Forelimb muscle (tissue), 1 donor: ENCODE measurements at places on chromosomes 12 and 14. TPM values are rescaled to one million over a fixed set of nuclear protein-coding genes. Genes with fewer than 3 reads are reported as not detected.

DNA sequence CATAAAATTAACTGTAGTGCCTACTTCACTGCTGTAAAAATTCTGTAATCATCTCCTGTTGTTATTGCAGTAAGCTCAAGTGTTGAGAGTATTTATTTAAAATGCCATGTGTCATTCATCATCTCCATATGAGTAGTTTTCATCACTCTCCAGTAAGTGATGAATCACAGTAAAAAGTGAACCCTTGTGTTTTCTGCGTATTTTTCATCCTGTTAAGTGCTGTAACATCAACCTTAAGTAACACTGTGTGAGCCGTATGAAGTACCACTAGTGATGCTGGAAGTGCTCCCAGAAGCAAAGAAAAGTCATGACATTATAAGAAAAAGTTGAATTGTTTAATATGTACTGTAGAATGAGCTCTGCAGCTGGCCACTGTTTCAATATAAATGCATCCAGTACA is 55.4 kb downstream of the SLCO1B3 start:
- DNase-seq, result no peak

DNA sequence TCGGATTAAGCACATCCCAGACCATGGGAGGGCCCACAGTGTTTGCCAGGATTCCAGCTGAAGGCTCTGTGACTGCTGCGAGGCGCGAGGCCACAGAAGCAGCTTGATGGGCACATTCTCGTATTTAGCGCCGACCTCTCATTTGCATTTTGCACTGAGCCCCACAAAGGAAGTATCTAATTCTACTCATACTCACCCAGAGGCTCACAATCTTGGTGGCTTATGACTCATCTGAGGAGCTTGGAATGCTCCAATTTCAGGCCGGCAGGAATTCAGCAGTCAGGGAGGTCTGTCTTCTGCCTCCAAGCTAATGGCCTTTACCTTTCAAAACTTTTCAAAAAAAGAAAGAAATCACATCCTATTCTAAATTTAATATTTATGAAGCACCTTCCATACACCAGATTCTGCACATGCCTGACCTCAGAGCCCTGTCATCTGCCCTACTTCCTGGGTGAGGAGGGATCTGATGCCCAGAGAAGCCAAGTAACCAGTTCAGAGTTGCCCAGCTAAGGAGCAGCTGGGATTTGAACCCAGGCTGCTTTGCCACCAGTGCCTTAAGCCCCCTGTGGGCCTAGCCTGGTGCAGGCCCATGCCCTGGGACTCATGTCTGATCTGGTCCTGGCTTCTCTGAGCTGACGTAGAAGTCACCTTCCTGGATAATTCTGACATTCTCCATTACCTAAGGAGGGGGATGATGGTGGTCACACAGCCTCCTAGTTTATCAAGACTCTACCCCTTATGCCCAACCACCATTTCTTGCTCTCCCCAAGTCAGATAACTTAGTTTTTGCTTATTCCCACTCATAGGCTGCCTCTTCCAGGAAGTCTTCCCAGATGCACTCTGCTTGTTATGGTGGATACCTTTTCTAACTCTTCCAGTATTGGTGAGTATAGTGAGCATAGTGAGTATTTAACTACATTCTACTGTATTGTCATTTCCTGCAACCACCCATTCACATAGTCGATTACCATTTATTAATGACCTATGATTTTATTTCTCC is 198.9 kb downstream of the RBM19 start:
- DNase-seq, result no peak

- DNase-seq, result no peak
These were observed 98.0 kb downstream of the FBXL14 start for GRCh38 chr12:1496162-1496900.

- no peak for DNase-seq
These were observed 138.8 kb upstream of the PRMT8 start for GRCh38 chr12:3352230-3352629.

DNA sequence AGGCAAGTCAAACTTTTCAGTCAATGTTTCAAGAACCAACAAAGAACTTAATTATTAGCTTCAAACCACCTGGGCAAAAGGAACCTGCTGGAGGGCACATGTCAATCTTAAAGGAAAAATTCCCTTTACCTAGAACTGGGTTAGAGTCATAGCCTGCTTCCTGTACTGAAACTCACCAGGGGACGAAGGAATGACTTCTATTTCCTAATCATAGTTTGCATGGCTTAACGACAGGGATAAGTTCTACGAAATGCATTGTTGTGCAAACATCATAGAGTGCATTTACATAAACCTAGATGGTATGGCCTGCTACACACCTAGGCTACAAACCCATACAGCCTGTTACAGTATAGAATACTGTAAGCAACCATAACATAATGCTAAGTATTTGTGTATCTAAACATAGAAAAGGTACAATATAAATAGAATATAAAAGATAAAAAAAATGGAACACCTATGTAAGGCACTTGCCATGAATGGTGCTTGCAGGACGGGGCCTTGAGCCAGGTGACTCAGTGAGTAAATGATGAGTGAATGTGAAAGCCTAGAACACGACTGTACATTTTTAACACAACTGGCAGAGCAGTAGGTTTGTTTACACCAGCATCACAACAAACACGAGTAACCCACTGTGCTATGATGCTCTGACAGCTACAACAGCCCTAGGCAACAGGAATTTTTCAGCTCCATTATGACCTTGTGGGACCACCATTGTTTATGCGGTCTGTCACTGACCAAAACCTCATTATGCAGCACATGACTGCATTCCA is 234.9 kb upstream of the CAND1 start:
- DNase-seq, result no peak

DNA sequence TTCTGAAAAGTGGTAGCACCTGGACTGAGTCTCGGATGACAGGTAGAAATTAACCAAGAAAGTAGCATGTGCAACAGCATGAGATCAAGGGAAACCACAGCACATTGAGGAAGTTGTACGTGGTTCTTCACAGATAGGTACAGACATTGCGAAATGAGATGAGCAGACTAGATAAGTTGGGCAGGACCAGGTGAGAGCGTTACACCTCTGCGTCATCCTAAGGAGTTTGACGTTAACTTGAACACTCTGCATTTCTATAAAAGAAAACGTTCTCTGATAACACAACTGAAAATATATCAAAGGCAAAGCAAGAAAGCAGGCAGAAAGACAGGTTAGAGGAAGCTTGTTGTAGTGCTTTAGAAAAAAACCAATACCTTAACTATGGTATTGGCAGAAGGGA is 98.5 kb upstream of the RASSF8 start:
- no peak for DNase-seq

- no peak for DNase-seq
These were observed 36.7 kb upstream of the C14orf132 start for GRCh38 chr14:96002498-96002884.

GRCh38 chr14:104583424-104584306 is 4.1 kb downstream of the C14orf180 start:
- DNase-seq, result no peak

GRCh38 chr12:30090258-30090657 is 306.5 kb upstream of the TMTC1 start:
- DNase-seq, result no peak

DNA sequence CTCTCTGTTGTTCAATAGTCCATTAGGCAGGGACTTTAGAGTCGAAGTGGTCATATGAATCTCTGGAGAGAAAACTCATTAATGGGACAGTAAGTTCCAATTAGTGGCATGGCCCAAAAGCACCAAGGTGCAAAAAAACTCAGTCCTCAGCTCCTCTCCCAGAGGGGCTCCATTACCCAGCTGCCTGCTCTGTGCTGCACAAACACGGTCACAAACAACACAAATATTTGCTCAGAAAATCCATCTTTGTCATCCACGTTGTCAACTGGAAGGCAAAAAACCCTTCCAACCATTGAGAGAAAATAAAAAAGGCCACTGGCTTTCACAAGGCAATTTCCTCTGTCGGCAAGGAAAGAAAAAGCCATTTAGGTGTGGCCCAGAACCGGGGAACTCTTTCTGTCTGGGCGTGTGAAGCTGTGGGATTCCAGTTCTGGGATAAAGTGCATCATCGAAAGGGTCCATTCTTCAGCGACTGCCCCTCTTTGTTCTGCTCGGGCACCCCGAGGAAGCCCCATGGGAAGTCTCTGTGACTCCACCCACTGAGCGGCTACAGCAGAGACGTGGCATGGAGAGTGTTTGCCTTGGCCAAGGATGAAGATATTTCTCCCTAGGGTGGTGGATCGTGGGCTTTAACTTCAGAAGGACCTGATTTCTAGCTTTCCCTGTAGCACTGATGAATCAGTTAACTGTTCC is 137.6 kb downstream of the VRK1 start:
- no peak for DNase-seq

GRCh38 chr14:36940476-36940875 is 231.9 kb downstream of the SLC25A21 start:
- DNase-seq, result no peak

DNA sequence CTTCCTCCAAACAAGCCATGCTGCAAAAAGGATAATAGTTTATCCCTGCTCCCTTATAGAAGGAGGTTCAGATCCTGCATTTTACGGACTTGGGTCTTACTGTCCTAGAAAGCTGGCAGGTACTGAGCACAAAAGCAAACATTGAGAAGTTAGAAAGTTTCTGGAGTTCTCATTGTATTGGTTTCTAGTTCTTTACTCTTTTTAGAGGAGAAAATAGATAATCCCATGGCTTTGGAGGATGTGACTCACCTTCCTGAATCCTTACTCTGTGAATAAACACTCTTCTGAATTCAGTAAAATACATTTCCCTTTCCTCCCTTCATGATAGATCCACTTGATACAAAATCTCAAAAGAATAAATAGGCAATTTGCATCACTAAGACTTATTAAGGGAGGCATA is 188.9 kb downstream of the NPAS3 start:
- DNase-seq, result no peak

- DNase-seq, result no peak
These were observed 130.6 kb downstream of the SLC35F4 start for GRCh38 chr14:57735276-57735675.

- peak; percentile 64 for DNase-seq
These were observed 3.0 kb upstream of the PPP1CC start for GRCh38 chr12:110745542-110746284.

DNA sequence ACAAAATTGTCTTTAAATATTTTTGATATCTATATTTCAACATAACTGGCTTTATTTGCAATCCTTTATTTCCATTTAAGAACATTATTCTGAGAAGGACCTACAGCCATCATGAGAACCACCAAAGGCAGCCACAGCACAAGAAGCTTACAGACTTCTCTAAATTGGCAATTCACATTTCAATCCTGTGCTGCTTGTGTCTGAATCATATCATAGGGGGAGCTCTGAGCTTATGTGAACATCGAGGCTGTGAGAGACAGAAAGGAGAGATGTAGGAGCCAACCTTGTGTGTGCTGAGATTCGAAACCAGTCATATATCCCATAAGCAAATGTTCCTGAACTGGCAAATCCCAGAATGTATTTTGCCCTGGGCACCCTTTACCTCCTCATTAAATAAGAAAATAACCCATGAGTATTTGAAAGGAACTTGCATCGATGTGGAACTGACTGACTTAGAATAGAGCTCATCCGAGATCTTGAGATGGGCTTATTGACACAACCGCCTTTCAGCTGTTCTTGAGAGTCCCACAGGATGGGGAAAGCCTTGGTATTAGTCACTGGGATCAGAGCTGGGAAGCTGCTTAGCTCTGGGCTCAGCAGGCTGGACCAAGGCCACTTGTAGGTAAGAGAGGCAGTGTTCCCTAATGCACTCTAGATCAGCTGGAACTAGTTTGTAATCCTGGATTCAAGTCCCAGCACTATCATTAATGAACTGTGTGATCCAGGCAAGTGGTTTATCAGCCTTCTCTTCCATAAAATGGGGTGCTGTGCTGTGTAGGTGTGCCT is 329.8 kb downstream of the CACNA1C start:
- DNase-seq, result no peak

DNA sequence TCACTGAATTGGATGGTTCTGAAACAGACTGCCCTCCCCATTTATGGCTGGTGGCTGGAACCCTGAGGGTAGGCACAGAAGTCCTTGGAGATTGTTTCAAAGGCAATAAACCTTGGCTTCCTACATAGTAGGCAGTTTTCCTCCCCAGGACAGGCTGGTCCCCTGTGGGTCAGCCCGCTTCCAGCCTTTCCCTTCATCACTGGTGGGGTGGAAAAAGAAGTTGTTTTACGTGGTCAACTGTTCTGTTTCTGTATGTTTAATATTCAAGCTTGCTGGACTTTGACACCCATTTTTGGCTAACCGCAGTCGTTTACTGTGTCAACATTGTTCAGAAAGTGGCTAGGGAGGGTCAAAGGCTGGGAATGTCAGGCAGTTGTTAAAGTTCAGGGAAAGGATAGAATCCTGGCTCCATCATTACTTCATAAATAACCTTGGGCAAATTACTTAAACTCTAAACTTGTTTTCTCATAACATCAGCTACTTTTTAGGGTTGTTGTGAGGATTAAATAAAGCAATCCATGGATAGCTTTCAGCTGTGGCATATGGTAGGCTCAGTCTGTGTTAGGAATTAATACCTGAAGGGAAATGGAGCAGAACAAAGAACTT is 2.4 kb downstream of the KLHDC2 start:
- DNase-seq, result no peak

- no peak for DNase-seq
These were observed 2.8 kb downstream of the SPRING1 start for GRCh38 chr12:116735084-116735483.

- DNase-seq, result no peak
These were observed 132.1 kb upstream of the SYT1 start for GRCh38 chr12:78732481-78732880.

- DNase-seq, result no peak
These were observed 35.3 kb downstream of the VWF start for GRCh38 chr12:6088921-6089747.

DNA sequence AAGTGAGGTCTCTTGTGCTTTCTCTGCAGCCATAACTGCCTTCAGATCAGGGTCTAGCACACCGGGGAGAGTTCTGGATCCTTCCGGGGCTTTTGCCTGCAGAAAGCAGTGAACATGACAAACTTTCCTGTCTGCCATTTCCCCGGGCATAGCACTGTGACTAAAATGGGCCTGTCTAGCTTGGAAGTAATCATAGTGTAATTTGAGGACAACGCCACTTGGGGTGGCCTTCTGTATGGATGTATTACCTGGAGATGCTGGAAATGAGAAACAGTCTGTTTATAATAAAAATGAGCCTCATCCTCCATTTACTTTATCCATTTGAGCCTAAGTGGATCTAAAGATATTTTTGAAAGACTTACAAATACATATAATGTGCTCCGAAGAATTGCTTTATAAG is 453.7 kb downstream of the VRK1 start:
- DNase-seq, result no peak

DNA sequence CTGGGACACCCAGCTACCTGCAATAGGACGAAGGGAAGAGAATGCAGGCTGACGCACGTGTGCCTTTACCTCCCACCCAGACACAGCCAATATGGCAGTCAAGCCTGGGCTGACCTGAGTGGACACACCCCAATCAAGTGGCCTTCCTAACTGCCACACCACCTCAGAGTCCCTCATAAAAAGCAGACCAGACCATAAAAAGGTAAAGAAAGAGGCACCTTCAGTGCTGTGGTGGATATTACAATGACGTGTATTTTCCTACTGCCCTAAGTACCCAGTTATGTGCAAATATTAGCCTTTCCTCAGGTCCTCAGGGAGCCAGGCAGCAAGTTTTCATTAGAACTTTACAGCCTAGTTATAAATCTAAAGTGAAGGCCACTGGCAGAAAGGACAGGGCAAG is 75.8 kb downstream of the KCNK10 start:
- DNase-seq, result no peak

The CLEC2A gene
- not detected for polyA plus RNA-seq

The MDM1 gene
- polyA plus RNA-seq, result 14.8 TPM

The IAPP gene
- not detected for polyA plus RNA-seq

The RNF212B gene
- 0.59 TPM for polyA plus RNA-seq

The APOF gene
- polyA plus RNA-seq, result not detected

The ZFHX2 gene
- polyA plus RNA-seq, result 1.5 TPM

The ITGB7 gene
- 1.2 TPM for polyA plus RNA-seq

The OASL gene
- not detected for polyA plus RNA-seq

The TMTC2 gene
- 13.0 TPM for polyA plus RNA-seq

The POTEM gene
- polyA plus RNA-seq, result not detected
